ENCODE measurements at places on chromosomes 1 and 21.

GRCh38 chr21:14737922-14738321 is 191.8 kb upstream of the SAMSN1 start:
- DNase-seq, result peak; percentile 62

DNA sequence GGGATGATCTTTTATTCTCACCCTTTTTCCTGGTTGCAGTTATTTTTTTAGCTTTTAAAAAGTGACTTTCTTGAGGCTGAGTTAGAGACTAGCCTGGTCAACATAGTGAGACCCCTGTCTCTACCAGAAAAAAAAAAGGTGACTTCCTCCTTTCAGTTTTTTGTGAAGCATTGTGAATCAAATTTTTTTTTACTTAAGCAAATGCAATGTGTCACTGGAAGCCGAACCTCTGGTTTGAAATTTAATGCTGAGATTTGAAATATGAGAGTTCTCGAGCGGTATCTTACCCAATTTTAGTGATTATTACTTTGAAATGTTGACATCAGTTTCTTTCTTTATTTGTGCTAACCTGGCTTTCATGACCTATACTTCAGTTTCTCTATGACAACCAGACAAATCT is 3.6 kb downstream of the CAP1 start:
- no peak for DNase-seq

DNA sequence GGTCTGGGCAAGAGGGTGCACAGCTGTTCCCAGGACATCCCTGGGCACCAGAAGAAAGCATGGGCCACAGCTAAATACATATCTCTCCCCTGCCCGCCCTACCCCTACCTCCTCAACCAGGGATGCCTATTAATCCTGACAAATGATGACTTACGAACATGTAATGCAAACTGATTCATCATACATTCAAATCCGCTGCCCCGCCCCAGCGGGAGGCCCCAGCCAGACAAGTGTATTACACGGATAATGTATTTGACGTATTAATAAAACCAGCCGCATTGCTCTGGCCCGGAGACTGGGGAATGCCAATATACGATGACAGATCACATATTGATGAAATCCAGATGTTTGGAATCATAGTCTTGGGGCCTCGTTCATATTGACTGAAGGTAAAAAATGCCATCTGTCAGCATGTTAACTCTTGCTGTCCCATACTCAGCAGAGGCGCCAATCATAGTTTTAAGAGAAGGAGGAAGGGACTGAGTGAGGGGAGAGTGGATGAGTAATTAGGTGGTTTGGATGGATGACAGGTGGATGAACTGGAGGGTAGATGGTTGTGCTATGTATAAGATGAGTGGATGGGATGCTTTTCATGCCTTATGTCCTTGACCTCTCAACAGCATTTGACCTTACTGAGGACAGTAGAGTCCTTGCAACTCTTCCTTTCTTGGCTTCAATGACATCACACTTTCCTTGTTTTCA is 68.2 kb downstream of the TMEM53 start:
- DNase-seq, result no peak

- no peak for DNase-seq
Observed at GRCh38 chr1:183734543-183735036, 70.3 kb upstream of the RGL1 start.

- no peak for DNase-seq
Observed at GRCh38 chr1:24477309-24477708, 25.3 kb upstream of the RCAN3 start.

DNA sequence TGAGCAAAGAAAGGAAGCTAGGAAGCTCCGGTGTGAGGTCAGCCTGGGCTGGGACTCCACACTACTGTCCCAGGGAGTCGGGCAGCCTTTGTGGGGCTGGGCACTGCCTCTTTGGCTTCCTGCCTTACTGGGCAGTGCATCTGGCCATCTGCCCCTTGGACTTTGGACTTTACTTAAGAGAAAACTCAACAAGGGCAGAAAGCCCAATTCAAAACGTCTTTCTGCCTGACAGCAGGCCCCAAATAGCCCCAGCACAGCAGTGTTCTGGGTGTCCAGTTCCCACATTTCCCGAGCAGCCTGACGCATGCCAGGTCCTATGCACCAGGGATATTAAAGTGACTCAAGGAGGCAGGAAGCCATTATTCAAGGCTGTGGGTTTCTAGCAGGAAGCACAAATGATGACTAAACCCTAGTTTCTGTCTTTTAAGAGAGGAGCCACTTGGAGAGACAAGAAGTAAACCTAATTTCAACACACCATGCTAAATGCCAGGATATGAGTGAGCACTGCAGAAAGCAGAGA is 37.9 kb upstream of the EDEM3 start:
- no peak for DNase-seq

- DNase-seq, result no peak
Observed at GRCh38 chr21:36647279-36648093, 51.4 kb upstream of the SIM2 start.

DNA sequence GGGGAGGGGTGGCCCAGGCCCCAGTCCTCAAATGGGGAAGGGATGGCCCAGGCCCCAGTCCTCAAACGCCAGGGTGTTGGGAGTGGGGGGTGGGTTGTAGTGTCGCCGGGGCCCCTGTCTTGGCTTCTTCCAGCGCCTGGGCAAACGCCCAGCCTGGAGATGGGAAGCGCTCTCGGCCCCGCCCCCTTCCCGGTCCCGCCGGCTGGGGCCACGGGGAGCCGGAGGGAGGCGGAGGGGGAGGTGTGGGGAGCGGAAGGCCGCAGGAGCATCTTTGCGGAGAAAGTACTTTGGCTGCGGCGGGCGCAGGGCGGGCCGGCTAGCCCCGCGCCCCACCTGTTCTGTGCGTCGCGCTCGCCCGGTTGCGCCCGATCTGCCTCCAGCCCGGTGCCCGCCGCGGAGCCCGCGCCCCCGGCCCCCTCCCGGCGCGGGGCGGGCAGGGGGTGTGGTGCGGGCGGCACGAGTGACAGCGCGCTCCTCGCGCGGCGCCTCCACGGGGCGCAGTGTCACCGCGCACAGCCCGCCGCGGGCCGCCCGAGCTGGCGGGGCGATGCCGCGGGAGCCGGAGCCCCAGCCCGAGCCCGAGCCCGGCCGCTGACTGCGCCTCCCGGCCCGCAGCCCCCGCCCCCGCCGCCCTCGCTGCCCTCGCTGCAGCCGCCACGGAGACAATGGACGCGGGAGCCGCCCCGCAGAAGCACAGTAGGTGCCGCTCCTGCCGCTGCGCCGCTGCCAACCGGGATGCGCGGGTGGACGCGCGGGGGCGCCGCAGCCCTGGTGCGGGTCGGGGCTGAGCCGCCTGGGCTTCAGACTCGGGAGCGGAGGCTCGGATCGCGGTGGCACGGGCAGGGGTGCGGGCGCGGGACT is 31.1 kb upstream of the PEX10 start:
- no peak for DNase-seq

GRCh38 chr1:212941452-212941851 is 8.9 kb upstream of the VASH2 start:
- no peak for DNase-seq

- DNase-seq, result no peak
Observed at GRCh38 chr1:228785366-228786330, 50.4 kb downstream of the RHOU start.

- no peak for DNase-seq
Observed at GRCh38 chr1:75423616-75424015, 187.3 kb downstream of the SLC44A5 start.

DNA sequence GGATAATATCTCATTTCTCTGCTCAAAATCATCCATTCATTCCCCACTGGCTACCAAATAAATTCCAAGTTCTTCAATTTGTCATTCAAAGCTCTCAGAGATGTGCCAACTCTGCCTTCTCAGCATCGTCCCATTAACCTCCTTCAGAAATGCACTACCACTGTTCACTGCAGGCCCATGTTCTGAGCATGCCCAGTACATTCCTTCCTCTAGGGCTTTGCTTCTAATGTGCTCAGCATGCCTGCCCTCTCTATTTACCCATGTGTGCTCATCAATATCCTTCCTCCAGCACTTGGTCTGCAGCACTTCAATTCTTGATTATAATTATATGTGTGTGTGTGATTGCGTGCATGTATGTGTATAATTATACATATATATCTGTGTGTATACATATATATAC is 36.1 kb upstream of the RGS8 start:
- no peak for DNase-seq

GRCh38 chr1:29517251-29518086 is 281.1 kb downstream of the PTPRU start:
- DNase-seq, result no peak

GRCh38 chr1:56787330-56787729 is 31.9 kb downstream of the FYB2 start:
- no peak for DNase-seq

GRCh38 chr1:222624214-222624613 is 6.3 kb downstream of the MIA3 start:
- DNase-seq, result no peak

- DNase-seq, result peak; percentile 54
Observed at GRCh38 chr1:204151552-204152309, at the start of gene ETNK2. Gene ETNK2 (minus strand): TSS chr1:204152044. CDS start chr1:204151852, 192 bp downstream.

- no peak for DNase-seq
Observed at GRCh38 chr1:53577761-53578100, 118.5 kb downstream of the DMRTB1 start.

GRCh38 chr1:1947493-1947892 is 28.4 kb upstream of the TMEM52 start:
- no peak for DNase-seq

- no peak for DNase-seq
Observed at GRCh38 chr1:150127868-150128267, 21.8 kb upstream of the PLEKHO1 start.

DNA sequence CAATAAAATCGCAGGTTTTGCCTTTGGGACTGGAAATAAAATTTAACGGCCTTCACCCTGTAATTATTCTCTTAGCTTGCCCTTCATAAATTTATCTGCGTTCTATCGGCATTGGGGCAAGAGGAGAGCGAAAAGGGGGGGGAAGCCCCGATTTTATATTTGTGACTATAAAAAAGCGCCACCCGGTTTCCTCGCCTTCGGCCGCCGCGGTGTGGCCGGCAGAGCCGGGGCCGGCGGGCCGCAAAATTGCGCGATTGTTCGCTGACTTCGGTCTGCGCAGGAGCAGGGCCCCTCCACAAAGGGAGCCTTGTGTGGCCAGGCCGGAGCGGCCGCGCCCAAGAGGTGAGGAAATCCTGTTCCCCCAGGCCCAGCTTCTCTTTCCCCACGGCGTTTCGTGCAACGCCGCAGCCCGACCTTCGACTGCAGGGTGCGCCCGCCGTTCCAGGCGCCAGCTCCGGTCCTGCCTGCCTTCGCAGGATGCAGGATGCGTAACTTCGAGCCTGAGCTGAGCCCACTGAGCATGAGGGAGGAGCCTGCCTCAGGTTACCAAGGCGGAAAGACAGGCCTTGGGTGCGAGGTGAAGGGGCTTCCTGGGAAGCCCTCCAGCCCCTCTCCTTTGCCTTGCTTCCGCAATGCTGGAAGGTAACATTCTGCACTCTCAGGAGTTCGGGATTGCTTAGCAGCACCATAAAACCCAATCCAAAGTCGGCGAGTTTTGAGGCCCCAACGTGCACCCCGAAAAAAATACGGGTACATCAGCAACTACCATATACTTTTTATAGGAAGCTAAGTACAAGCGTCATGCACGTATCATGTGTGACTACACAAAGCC is 4.9 kb upstream of the TBX15 start:
- DNase-seq, result no peak

DNA sequence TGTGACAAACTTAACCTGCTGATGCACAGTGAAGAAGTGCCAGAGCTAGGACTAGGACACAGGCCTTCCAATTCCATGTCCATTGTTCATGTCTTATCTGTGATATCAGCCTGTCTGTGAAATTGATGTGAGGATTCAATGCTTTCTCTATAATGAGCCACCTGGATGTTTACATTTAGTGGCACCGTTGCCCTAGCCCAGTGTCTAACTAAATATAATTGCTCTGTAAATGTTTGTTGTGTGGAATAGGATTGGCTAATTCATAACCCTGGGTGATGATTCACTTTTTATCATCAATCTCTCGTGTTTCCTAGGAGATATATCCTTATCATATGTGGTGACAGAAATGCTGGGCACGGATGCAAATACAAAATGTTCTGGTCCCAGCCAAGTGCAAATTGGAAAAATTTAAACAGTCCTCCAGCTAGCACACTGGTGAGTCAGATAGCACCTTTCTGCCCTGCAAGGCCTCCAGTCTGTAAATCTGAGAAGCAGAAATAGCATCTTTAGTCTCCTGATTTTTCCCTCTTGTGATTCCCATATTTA is 46.9 kb upstream of the GNG12 start:
- no peak for DNase-seq

GRCh38 chr1:201282216-201282615 is 1.1 kb upstream of the PKP1 start:
- no peak for DNase-seq

- DNase-seq, result peak; percentile 75
Observed at GRCh38 chr21:37365517-37366481, 774 bp upstream of the DYRK1A start.

- DNase-seq, result no peak
Observed at GRCh38 chr1:239363930-239364329, 22.4 kb upstream of the CHRM3 start.

- no peak for DNase-seq
Observed at GRCh38 chr1:238621405-238621804, 730.7 kb upstream of the ZP4 start.

DNA sequence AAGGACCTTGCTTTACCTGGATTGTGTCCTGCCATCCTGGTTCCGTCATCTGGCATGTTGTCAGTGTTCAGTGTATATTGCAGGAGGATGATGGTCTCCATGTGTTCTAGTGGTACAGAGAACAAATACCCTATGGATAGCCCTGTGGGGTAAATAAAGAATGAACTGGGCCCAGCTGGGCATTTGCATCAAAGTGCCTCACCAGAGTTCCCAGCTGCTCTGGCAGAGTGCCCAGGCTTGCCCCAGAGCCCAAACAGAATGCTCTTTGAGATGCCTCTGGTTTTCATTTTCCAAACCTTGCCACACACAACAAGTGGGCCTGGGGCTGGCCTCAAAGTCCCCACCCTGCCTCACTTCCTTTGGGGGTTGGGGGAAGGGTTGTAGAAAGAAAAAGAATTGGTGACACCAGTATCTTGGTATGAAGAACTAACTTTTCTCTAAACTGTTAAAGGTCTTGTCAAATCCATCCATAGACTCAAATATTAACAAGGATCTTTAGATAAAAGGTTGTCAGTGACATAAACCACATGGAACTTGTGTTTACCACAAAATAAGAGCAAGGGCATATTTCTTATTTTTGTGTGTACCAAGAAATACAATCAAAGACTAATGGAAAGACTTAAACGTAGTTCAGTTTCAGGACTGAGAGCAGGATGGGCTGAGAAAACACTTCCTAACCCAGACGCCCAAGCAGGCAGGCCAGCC is 82.2 kb downstream of the LMO4 start:
- no peak for DNase-seq
